ENCODE measurements at places on chromosomes 5 and 9. TPM values are rescaled to one million over a fixed set of nuclear protein-coding genes. Genes with fewer than 3 reads are reported as not detected.

SPATA31E1 gene
- polyA plus RNA-seq: 0.04 TPM

DNA sequence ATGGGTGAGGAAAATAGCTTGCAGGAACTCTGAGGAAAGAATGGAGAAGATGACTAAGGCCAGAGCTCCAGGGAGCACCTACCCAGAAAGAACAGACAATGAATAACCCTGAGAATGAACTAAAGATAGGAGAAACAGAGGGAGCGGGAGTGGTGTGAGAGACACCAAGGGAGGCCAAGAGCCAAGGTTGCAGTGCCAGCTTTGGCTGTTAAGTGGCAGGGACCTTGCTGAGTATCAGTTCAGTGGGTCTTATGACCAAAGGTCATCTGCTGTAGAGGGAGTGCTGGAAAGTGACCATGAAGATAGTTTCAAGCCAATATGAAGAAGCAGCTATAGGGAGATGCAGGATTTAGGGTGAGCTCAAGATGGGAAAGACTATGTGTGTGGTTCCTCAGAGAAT, 16.7 kb downstream of the P4HA2 start:
- no peak for DNase-seq

DNA sequence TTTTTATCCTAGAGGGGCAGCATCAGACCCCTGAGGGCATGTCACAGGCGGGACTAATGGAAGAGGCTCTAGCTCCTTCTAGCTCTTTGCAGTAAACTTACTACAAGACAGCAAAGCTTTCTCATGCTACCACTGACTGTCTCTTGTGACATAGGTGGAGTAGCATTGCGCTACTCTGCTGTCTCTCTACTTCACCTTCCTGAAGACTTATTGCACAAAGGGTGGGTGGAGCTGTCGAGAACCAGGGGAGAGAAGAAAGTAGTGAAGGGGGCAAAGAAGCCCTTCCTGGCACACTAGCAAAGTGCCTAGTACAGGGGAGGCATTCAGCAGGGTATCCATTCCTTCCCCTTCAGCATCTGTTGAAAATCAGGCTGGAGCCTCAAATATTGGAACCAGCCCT, 36.1 kb upstream of the NEK6 start:
- DNase-seq: no peak

DNA sequence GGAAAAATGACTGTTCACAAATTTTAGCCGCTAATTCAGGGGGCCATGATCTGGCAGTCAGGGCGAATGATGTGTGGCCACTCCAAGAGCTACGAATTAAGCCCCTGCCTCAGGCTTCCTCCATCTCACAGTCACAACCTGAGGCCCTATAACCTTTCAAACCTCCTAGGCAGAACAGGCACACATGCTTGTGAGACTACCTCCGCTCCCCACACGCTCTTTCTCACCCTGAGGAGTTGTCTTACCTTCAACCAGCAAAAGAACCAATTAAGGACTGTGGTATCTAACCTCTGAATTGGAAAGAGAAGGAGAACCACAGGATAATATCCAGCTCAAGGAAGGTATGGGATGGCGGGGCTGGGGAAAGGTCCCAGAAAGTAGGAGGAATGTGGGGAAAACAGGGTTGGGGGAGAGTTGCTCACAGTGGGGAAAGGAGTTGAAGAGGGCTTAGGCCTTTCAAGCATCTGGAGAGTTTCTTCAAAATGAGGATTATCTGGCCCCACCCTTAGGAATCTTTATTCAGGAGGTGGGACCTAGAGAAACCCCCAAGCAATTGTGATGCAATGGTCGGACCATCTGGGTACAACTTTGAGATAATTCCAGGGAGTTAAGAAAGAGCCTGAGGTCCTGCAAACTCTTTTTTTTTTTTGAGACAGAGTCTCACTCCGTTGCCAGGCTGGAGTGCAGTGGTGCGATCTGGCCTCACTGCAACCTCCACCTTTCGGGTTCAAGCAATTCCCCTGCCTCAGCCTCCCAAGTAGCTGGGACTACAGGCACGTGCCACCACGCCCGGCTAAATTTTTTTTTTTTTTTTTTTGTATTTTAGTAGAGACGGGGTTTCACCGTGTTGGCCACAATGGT, 5.5 kb downstream of the PCDH1 start:
- DNase-seq: no peak

GRCh38 chr5:81202655-81203054, 30.5 kb upstream of the CKMT2 start:
- DNase-seq: peak; percentile 19

DNA sequence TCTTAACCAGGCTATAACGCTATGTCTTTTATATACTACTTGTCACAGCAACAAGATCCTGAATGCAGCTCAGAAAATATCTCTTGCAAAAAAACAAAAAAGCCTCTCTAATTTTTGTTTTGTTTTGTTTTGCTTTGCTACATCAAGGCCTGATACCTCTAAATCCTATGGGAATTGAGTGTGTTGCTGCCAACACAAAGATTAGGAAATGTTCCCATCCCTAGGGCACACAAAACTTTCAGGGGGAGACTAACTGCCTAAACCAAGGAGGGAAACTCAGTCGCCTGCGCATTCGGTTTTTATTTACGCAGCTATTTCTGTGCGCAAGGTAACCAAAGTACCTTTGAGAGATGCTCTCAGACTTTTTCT, 1.7 kb downstream of the SSBP2 start:
- DNase-seq: no peak

GRCh38 chr5:136631186-136631585, 265.8 kb upstream of the TRPC7 start:
- no peak for DNase-seq

- DNase-seq: no peak
These were observed 65.4 kb upstream of the HAND1 start for GRCh38 chr5:154543380-154543779.

FAM221B gene
- polyA plus RNA-seq: 0.38 TPM

DNA sequence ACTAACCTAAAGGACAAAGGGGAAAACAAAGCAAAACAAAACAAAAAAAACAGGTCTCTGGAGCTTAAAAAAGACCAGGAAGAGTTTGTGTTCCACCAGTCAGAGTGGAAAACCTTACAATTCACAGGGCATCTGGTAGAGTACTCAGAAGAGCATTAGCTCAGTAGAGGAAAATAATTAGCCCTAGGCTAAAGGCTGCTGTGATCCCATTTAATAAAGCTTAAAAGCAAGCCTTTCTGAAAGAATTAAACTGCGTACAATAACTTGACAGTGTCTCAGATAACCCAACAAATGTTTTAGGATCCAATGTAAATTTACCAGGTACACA, 7.3 kb downstream of the ECM2 start:
- DNase-seq: no peak

DNA sequence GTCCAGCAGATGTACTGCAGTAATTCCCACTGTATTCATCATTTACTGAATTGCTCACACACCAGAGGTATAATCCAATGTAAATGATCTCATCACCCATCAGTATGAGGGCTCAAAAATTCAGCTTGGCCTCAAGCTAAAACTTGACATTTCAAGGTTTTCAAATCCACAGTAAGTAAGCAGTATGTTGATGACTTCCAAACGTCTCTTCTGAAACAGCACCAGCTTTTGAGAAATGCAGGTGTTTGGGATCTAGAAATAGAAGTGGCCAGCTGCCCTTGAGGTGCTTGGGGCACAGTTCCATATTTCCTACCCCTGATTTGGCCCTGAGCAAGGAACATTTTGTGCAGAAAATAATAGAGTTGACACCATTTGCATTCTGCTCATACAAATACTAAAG, 388.0 kb upstream of the TUSC1 start:
- no peak for DNase-seq

DNA sequence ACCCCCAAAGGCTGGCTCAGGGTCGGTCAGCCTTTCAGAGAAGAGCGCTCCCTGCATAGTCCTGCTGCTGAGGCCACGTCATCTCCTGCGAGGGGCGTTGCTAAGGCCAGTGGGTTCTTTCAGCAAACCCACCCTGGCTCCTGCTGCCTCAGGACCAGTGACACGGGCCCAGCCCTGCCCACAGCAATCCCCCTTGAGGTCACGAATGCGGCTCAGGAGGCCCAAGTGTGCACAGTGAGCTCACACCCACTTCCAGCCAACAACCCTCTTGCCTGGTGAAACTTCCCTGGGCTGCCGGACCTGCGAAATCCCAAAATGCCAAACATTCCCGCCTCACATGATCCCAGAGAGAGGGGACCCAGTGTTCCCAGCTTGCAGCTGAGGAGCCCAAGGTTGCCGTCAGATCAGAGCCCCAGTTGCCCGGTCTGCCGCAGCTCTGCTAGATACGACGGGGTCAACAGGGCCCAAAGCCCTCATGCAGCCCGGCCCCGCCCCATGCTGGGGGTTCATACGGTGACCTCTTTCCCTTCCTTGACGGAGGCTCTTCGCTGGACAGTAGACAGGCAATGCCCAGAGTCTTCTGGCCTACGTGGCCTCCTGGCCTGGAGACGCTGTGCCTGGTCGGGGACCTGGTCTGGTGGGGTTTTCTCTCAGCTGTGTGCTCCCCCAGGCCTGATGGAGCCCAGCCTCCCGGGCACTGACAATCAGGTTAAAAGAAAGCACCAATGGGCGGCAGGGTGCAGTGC, 116.4 kb upstream of the COL5A1 start:
- DNase-seq: peak; percentile 27

GRCh38 chr9:114588210-114588609, 641 bp downstream of the ATP6V1G1 start:
- no peak for DNase-seq

SEMA6A gene
- polyA plus RNA-seq: 39.3 TPM

MARCHF3 gene
- 5.2 TPM for polyA plus RNA-seq

DNA sequence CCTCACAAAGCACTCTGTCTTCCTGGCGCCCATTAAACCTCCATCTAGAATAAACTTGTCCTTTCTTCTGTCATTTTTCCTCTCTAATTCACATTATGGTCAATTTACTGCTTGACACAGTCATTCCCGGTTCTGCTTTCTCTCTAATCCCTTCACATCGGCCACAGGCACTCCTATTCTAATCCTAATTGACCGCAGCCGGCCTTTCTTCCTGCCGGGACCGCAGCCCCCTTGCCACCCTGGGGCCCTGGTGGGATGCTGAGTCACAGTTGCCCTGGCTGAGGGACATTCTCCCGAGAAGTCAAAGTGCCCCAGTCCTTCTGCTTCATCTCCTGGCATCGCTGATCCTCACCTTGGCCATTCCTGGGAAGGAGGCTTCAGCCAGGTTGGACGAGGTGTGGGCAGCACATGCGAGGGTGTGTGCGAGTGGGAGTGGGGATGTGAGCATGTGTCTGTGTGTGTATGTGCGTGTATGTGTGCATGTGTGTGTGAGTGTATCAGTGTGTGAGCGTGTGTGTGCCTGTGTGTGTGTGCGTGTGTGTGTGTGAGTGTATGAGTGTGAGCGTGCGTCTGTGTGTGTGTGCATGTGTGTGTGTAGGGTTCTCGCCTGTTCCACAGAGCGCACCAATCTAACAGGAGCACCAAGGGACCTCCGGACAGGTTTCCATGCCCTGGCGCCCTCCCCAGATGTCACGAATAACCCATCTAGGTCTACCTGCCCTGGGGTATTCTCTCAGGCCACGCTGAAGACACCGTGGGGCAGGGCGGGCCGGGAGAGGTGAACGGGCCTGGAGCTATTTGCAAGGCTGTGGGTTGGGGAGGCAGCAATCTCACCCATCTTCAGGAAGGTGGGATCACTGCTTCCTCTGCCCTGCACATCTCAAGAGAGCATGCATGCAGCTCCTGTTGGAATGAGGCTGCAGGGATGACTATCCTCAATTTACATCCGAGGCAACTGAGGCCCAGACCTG, 191.2 kb downstream of the PAX5 start:
- no peak for DNase-seq

DNA sequence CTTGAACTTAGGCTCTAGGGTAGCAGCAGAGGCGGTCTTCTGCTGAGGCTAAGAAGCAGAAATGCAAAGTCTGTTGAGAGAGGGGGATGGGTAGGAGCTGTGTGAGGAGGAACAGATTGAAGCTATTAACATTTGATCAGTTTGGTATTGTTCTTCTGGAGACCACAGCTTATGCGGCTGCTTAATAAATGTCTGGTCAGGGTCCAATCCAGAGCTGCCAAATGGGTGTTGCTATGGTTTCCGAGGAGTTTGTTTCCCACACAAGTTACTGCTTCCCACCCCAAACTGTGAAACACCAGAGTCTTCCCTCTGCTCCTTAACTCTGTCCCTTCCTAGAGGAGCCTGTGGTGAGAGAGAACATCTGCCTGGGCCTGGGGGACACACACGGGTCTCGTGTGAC, 142.2 kb upstream of the KLF4 start:
- peak; percentile 84 for DNase-seq

DNA sequence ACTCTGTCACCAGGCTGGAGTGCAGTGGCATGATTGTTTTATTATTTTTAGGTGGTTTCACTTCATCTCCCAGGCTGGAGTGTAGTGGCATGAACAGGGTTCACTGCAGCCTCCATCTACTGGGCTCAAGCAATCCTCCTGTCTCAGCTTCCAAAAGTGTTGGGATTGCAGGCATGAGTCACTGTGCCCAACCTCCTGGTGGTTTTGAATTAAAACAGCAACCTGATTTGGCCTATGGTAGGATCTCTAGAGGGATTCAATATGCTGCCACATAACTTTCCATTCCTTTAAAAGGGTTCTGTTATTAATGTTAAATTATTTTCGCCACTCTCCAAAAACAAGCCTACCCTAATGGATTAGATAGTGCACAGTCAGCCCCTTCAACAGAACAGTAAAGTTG, 9.9 kb upstream of the HSPA4 start:
- no peak for DNase-seq

GRCh38 chr9:97615439-97616072, 17.6 kb downstream of the TSTD2 start:
- DNase-seq: no peak

- peak; percentile 36 for DNase-seq
These were observed 79.0 kb downstream of the GLDC start for GRCh38 chr9:6566409-6567139.

FBP2 gene
- polyA plus RNA-seq: 2.6 TPM

- no peak for DNase-seq
These were observed 36.9 kb downstream of the FEM1C start for GRCh38 chr5:115507681-115508080.

PCDHA8 gene
- polyA plus RNA-seq: 0.16 TPM

GRCh38 chr9:134965851-134966250, 48.1 kb upstream of the FCN1 start:
- no peak for DNase-seq

DNA sequence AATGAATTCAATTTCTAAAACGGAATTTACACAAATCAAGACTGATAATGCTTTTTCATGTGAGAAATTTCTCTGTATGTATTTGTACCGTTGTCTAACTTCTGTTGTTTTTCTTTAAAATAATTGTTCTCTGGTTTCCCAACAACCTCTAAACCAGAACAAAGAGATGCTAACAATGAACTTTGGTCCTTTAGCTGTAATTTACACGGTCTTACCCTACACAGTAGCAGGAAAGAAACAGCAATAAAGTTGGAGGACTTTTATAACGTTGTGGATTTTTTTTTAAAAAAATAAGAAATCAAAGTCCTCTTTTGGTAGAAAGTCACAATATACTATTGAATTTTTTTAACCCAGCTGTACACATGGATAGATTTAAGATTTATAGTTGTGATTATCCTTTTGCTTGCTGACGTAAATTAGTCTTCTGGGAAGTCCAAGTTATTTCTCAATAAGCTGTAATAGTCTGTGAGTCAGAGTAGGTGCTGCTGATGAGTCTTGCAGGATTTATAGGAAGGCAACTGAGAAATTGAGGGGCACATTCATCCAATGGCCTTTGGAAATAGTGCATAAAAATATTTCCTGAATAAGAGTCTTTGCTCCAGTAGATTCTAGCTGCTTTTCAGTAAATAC, 76.8 kb upstream of the PCSK1 start:
- no peak for DNase-seq
